ENCODE measurements at places on chromosomes 7 and 10.

DNA sequence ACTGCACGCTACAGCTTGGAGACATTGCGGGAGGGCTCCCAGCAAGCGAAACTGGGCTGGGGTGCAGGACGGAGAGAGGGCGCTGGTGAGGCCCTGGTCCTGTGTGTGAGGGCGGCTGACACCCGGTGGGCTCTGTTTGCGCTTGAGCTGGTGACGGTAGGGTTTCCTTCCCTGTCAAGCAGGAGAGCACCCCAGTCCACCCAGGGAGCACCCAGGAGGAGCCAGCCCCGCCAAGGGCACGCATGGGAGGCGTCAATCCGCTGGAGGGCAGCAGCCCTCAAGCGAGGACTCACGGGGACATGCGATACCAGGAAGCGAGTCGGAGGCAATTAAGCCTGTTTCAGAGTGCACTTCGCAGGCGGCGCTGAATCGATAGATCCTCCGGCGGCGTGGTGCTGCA lies 109.4 kb downstream of the MAD1L1 start:
- DNase-seq: no peak

DNA sequence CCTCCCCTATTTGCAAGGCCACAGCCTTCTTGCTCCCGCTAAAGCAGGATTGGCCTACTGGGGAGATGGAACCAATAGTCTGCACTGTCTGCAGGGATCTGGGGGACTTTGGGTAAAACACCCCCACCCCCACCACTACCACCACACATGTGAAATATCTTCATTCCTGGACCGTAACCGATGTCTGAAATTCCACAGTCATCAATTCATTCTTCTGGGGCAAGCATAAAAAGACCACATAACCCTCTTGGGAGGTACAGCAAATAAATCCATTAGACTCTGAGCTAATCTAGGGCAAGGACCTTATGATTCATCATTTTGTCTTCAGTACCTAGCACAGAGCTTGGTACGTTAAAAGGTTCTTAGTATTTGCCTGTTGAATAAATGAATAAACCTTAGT lies 307.8 kb downstream of the GPAM start:
- no peak for DNase-seq

DNA sequence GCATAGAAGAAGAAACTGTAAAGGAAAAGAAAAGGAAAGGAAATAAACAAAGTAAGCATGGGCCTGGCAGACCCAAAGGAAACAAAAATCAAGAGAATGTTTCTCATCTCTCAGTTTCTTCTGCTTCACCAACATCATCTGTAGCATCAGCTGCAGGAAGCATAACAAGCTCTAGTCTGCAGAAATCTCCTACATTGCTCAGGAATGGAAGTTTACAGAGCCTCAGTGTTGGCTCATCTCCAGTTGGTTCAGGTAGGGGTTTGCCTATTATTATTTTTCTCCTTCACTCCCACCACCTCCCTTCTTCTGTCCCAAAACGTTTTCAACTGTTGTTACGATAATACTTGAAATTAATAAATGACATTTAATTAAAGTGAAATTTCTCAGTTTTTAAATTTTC lies 139.6 kb downstream of the MLLT10 start:
- no peak for DNase-seq

DNA sequence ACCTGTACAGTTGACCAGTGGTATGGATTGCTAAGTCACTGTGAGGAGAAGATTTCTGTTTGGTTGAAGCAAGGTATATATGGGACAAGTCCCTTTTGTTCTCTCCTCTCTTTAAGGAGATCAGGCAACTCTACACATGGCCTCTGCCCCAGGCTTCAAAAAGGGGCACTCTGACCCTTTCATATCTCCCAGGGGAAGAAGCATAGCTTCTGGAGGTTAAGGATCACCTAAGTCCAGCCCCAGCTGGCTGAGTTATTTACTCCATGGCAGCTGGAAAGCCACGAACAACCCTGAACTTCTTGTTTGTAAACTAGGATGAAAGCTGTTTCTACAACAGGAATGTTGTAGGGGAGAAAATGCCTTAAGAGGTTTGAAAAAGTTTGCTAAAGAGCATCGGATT lies 129.2 kb upstream of the FEZF1 start:
- DNase-seq: no peak

DNA sequence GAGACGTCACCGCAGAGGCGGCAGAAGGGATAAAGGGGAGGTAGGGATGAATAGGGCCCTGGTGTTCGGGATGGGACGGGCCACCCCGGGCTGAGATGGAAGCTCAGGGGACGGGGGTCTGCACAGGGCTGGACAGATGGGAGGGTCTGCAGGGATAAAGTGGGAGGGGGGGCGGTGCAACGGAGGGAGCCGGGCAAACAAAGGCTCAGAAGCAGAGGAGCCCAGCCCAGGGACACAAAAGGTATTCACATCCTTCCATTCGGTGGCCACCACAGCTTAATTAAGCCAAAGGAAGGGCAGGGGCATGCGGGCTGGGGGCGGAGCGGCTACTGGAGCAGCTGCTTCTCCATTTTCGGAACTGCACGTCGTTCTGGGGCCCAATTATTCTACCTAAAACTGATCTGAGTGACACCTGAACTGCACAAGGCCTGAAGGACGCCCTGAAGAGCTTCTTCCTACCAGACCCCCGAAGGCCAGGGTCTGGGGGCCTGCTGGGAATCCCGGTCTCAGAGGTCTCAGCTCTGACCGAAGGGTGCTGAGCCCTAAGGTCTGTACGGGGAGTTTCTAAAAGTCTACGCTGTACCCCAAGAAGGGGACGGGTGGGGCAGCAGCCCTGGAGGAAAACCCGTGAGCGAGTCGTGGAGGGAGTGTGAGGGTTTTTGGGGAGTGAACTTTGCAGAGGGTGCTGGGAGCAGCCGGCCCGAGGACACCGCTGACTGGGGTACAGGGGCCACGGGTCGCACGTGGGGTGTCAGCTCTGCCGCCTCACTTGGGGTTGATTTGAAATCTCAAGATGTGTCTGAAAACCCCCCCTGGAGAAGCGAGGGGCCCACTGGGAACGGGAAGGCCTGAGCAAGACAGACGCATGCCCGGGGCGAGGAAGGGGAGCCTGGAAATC lies 334.8 kb downstream of the DNAJB6 start:
- no peak for DNase-seq

DNA sequence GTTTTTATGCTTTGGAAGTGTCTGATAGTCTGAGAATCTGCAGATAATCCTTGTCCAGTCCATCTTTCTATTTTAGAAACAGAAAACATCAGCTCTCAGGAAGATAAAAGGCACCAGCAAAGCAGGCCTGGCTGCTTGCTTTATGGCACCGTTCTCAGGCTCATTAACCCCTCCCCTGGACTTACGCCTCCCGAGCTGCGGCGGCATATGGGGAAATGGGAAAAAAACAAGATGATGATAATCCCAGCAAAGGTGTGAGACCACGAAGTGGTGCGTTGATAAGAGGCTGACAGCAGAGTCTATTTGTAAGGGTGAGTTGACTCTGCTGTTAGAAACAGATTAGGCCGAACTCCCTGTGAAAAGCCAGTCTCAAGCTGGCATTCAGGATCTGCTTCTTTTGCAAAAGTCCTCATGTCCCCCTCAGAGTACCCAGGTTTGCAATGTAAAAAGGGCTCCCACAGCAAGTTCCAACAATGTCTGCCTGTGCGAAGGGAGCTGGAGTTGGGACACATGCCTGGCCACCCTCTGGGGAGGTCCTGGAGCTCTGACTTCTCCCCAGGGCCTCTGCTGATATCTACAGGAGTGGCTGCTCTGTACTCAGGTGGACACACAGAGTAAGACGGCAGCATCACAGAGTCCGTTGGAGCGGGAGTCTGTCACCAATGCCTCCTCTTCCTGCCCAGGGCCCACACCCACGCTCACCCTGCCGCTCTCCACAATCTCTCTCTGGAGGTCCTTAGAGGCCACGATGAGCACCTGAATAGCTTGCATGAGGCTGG lies 54.3 kb downstream of the SPDYE5 start:
- DNase-seq: no peak

DNA sequence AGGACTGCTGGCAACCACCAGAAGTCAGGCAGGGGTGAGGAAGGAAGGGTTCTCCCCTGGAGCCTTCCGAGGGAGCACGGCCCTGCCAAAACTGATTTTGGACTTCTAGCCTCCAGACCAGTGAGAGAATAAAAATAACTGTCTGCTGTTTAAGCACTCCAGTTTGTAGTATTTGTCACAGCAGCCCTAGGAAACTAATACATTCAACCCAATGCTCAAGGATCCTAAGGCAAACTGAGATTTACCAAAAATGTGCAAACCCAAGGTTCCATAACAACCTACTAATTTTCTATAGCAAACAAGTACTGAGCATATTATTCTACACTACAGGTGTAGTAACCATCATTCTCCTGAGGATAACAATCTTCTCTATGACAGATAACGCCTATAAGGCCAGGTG lies 18.6 kb downstream of the ARHGAP12 start:
- DNase-seq: no peak

DNA sequence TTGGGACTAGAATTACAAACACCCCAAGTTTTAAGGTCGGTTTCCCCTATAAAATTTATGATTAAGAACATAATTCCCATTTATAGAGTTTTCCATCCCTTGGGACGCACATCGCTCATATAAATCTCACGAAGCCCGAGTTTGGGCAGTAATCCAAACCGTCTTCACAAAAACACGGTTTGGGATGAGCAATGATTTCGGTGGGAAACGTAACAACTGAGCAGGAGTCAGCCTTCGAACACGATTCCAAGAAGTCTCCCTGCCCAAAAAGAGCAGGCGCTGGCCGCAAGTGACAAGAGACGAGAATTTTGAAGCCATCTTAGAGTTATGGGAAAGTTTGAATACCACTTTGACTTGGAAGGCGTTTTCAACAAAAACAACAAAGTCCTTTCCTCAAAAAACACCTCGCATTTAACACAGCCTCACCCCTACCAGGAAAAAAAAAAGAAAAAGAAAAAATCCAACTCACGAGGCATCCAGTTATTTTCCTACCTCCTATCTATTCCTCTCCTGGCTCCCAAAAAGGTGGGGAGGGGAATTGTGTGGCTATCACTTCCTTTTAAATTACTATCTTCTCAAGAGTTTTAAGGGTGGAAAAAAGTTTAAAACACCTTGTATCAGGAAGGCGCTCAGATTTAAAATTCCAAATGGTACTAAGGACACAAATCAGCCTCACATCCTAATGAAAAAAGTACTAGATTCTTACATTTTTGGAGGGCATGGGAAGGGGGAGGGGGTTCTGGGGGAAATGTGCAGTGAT lies 1.6 kb downstream of the SEPHS1 start:
- DNase-seq: no peak

DNA sequence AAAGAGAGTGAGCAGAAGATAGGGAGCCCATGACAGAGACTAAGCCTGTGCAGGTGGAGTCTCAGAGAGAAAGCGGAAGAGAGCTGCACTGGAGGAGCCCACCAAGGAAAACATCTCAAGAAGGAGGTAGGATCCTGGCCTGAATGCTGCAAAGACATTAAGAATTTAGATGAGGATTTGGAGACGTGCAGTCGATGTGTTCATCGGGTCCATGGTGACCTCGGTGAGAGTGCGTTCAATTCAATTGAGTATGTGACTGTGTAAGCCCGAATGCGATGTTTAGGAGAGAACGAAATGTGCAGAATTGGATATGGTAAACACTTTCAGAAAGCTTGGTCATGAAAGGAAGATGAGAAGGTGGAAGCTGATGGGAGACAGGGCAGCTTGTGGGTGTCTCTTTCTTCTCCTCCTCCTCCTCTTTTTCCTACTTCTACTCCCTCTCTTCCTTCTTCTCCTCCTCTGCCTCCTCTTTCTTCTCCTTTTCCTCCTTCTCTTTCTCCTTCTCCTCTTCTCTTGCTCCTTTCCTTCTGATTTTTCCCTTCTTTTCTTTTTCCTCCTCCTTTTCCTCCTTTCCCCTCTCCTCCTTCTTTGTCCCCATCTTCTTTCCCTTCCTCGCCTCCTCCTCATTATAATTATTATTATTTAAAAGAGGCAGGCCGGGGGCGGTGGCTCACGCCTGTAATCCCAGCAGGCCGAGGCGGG lies 276.0 kb downstream of the RPS24 start:
- DNase-seq: no peak

GRCh38 chr7:156127166-156128134 lies 315.2 kb upstream of the SHH start:
- DNase-seq: no peak

DNA sequence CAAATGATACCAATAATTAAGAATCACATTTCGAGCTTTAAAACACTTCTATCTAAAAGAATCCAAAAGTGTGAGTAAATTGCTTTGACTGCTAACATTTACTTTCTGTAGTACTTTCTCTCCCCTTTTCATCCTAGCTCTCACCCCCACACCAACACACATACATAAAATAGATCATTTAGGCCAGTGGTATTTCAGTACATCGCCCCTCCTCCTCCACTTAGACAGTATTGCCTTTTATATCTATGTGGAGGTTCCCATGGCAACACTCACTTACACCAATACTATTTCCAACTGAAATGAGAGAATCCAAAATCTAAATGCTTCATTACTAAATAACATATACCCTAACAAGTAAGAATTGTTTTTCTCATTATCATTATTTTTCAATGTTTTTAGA lies 58.9 kb downstream of the HIBADH start:
- DNase-seq: no peak

GRCh38 chr10:72027498-72027897 lies 60.9 kb downstream of the SPOCK2 start:
- DNase-seq: no peak

GRCh38 chr7:87220734-87221215 lies 1.2 kb upstream of the TMEM243 start:
- DNase-seq: no peak

DNA sequence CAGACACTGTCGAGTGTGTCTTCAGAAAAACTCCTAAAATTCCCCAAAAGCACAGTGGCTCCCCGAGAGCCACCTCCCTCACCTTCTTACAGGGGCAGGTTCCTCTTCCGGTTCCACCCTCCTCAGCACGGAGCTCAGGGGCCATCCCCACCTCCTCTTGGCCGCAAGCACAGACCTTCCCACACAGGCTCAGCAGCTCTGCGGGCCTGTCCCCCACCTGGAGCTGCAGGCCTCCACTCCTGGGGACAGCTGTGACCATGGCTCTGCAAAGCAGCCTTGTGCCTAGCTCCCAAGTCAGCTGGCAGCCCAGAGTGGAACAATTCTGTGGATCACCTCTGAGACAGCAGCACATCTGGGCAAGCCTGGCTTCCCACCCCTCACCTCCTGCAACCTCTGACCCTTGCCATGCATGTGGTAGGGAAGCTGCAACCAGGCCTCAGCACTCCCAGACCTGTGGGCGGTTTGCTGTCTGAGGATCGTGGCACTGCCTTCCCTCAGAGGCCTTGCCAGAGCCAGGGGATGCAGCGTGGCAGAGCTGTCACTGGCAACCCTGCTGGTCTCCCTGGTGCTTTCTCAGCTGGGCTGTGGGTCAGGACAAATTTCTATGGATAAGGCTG lies 79.7 kb downstream of the ALOX5 start:
- DNase-seq: no peak

DNA sequence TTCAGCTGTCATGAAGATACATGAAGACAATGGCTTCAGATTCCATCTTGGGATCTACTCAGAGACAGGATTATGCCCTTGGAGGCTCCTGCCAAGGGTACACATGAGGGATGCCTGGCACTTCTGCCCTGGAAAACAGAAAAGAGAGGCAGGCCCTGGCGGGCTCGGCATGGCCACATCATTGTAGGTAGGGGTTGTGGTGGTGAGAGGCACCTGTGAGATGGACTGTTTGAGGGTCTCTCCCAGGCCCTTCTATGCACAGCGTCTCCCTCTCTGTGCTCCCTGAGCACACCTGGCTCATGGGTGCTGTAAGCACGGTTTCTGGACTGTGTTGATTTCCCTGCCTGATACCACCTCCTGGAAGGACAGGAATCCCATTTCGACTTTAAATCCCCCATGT lies 304.3 kb downstream of the GLRX3 start:
- DNase-seq: no peak
